Activated naive CD4-positive, alpha-beta T cell treated with Interleukin-2 at 50 U/mL for 16 hours (primary cell): ENCODE measurements at places on chromosomes 5 and 9.

DNA sequence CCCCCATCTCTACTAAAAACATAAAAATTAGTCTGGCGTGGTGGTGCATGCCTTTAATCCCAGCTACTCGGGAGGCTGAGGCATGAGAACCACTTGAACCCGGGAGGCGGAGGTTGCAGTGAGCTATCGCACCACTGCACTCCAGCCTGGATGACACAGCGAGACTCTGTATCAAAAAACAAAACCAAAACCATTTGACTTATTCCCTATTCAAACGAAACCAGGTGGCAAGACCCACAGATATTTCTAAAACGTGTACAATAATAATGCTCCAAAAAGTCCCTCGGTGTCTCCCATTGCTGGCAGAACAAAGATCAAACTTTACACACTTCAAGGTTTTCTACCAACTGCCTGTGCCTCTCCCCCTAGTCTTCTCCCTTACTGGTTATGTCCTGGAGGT is 29.8 kb downstream of the HMGCR start:
- no peak for DNase-seq

GRCh38 chr9:105055917-105056316 is 128.0 kb upstream of the ABCA1 start:
- DNase-seq = no peak

- peak; percentile 95 for DNase-seq
These were observed at the start of gene SURF6 for GRCh38 chr9:133335924-133336811. TSS of gene SURF6 (minus strand) at chr9:133336188. CDS start at chr9:133336132, 56 bp downstream.

GRCh38 chr9:13352451-13352979 is 73.0 kb upstream of the MPDZ start:
- no peak for DNase-seq

DNA sequence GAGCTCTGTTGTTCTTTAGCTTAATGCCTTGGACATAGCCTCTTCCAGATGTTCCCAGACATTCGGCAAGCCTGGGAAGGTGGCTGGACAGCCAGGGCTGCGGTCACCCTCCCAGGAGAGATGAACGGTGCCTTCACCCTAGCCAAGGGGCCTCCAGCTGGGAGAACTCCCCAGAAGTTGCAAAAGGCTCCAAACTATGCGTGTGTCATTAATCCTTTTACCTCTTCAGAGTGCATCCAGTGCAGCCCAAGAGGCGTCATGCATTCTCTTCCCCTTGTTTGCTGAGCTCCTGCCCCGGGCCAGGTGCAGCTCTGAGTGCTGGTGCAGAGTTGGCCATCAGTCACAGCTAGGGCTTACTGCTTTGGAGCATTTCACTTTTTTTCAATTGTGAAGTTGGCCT is 22.8 kb downstream of the HMCN2 start:
- DNase-seq = no peak

DNA sequence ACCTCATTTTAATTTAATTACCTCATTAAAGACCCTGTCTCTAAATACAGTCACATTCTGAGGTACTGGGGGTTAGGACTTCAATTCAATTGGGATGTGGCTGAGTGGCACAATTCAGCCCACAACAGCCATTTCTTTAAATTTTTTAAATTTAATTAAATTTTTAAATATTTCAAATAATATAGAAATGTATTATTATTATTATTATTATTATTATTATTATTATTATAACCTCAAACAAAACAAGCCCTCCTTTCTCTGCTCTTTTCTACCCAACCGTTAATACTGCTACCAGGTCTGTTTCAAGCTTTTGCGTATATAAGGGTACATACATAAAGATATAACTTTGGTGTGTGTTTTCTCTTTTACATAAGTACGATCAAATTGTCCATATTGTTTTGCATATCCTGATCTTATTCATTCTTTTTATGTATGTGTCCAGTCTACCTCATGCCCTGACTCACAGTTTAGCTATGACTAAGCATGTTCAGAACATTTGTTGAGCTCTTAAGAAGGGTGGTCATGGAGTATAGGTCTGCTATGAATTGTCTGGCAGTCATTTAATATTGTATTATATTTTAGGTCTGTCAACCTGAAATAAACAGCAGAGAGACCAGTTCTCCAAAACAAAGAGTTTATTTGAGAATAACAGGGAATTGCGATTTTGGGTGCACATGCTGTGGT is 16.1 kb upstream of the RAB14 start:
- no peak for DNase-seq

GRCh38 chr5:119330367-119331183 is 25.2 kb upstream of the TNFAIP8 start:
- peak; percentile 75 for DNase-seq

GRCh38 chr9:136757328-136757727 is 715 bp downstream of the LCN8 start:
- no peak for DNase-seq

DNA sequence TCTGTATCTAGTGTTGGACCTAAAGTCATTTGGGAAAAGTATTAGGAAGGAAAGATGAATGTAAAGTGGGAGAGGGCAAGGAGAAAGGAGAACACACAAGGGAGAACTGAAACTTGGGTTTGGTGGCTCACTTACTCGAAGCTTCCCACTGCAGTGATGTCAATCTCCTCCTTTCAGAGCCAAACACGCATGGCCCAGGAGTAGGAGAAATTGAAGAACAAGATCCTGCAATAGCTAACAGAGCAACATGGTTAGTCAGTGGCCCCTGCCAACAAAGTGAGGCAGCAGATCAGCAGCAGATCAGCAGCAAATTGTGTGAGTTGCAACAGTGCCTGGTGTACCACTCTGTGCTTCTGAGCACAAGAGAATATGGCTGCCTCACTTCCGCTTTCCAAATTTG is 366.4 kb downstream of the PSAT1 start:
- DNase-seq = no peak

DNA sequence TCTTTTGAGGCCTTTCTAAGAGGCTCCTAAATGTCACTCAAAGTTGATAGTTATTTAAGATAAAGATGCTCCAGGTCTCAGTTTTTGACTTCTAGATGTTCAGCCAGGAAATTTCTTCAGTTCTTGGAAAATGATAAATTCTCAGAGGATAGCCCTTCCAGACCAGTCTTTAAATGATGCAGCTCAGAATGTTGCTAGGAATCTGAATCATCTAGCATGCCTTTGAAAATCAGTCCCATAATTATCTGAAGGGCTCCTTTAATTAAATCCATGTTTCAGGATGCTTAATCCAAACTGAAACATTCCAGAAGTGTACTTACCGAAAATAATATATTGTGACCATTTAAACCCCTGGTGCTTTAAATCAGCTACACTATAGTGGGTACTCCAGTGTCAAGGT is 107.5 kb upstream of the FBN2 start:
- no peak for DNase-seq

GRCh38 chr9:131056781-131057506 is 39.4 kb upstream of the AIF1L start:
- no peak for DNase-seq

DNA sequence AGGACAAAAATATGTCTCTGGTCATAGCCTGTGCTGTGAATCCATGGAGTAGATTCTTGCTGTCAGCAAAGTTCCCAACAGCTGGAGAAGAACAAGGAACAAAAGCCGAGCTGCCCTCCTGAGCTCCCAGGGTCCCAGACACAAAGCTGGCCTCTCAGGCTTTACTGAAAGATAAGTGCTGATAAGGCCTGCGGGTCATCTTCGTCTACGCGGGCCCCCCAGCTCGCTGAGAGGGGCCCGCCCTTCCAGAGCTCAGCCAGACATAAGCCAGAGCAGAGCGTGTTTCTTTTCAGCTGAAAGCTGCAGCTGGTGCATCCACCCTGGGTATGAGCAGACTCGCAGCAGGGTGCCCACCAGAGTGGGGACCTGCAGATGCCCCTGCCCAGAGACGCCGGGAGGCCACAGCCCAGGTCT is 84.7 kb downstream of the HSD17B3 start:
- no peak for DNase-seq

GRCh38 chr5:2387634-2388325 is 363.7 kb downstream of the IRX2 start:
- no peak for DNase-seq

DNA sequence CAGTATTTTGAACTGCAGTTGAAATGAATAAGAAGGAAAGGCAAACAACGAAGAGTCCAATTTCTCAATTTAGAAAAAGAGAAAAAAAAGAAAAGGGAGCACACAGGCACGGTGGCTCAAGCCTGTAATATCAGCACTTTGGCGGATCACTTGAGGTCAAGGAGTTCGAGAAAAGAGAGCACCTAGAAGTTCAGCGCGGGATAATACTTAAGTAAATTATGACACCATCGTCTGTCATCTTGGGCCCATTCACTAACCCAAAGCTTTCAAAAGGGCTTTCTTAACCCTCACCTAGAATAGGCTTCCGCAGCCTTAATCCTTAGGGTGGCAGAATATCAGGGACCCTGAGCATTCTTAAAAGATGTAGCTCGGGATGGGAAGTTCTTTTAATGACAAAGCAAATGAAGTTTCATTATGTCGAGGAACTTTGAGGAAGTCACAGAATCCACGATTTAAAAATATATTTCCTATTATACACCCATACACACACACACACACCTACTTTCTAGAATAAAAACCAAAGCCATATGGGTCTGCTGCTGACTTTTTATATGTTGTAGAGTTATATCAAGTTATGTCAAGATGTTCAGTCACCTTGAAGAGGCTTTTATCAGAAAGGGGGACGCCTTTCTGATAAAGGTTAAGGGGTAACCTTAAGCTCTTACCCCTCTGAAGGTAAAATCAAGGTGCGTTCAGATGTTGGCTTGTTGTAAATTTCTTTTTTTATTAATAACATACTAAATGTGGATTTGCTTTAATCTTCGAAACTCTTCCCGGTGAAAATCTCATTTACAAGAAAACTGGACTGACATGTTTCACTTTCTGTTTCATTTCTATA is 602 bp upstream of the CD274 start:
- no peak for DNase-seq

DNA sequence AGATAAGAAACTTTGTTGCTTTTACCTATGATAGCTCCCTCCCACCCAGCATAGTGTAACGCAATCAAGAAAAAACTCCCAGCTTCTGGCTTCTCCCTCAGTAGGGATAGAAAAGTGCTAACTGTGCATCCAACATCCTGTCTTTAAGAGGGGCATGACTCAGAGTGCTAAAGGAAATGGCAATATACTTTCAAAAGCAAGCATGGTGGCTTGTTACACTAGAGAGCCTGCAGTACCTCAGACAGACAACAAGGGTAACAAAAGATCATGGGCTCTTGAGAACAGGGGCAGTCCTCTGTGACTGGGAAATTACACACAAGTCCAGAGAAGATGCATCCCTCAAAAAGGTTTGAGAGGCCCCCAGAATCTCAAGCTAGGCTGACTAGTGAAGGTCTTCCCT is 37.8 kb downstream of the PRELID2 start:
- no peak for DNase-seq

- DNase-seq = no peak
These were observed 265.1 kb upstream of the MAP3K1 start for GRCh38 chr5:56550227-56550626.

- no peak for DNase-seq
These were observed 1.9 kb downstream of the ALDH1A1 start for GRCh38 chr9:72950875-72951442.

- DNase-seq = no peak
These were observed 70.6 kb downstream of the LRSAM1 start for GRCh38 chr9:127521919-127522304.

- DNase-seq = no peak
These were observed 90.3 kb upstream of the ACO1 start for GRCh38 chr9:32294106-32294505.

DNA sequence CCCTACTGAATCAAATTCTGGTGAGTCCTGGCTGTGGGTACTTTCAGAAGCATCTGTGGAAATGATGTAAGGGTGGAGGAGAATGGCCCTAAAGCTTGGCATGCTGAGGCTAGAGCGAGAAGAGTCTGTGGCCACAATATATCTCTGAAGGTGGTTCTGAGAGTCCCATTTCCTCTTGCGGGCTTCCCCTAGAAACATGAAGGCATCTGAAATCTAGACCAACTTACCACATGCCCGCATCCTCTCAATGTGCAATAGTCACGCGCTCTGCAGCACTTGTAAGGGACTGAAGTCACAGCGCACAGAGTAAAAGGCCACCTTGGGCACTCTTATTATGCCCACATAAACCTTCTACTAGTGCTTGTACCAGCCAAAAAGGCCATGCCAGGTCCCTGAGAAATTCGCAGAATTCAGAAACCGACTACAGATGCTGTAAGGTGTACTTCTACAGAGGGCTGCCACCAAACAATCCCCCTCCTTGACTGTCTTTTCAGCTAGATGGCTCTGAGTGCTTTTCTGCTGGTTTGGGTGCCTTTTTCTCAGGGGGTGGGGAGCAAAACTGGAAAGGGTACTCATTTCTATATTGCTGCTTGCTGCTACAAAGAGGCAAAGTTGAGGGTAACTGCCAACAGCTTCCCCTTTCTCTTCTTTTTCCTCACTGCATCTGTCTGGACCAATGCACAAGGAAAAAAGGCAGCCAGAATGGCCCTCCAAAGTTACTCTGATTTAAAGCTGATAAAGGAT is 107.3 kb downstream of the ZDHHC21 start:
- peak; percentile 6 for DNase-seq

GRCh38 chr5:103211576-103212561 is 46.7 kb upstream of the MACIR start:
- DNase-seq = no peak

DNA sequence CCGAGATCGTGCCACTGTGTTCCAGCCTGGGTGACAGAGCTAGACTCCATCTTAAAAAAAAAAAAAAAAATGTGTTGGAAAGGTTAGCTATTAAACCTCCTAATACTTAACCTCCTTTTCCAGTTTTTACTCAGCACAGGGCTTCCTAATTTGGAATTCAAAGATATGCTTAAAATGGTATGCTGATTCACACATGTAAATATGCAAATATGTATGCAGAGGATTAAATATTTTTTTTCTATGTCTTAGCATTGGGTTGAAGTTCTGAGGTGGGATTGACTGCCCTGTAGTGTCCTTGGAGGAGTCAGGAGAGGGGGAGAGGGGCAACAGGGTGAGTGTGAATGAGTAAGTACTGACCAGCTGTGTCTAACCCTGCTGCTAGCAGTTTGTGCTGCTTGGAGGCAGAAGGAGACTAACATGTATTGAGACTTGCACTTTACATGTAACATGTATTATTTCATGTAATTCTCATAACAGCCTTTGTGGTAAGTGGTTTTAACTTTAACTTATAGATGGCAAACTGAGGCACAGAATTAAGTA is 63.2 kb downstream of the SLC44A1 start:
- no peak for DNase-seq

DNA sequence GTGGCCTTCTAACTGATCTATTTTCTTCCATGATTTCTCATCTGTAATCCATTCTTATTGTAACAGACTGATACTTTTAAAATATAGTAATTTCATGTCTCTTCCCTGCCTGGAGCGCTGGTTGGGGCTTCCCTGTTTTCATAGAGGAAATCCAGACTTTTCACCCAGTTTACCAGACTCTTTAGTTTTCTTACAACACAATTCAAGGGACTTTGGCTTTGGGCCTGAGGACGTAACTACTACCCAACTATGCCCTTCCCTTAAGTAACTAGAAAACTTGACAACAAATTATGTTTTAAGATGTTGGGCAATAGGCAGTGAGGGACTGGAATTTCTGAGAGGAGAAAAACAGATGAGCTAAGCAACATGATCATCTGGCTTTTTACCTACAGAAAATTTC is 289.6 kb downstream of the FGF10 start:
- no peak for DNase-seq

GRCh38 chr9:131743501-131743900 is 3.6 kb upstream of the RAPGEF1 start:
- DNase-seq = no peak

GRCh38 chr5:180171568-180172094 is 37.4 kb downstream of the RASGEF1C start:
- DNase-seq = no peak
